ENCODE measurements at places on chromosomes 6 and 20. TPM values are rescaled to one million over a fixed set of nuclear protein-coding genes. Genes with fewer than 3 reads are reported as not detected.

- no peak for DNase-seq
These were observed 213.2 kb upstream of the NT5E start for GRCh38 chr6:85236636-85237035.

GRCh38 chr6:84872996-84873723 is 108.8 kb upstream of the TBX18 start:
- no peak for DNase-seq

- DNase-seq = peak; percentile 17
These were observed 40.6 kb downstream of the TOX2 start for GRCh38 chr20:43955062-43955749.

The SSTR4 gene
- total RNA-seq = 0.15 TPM

DNA sequence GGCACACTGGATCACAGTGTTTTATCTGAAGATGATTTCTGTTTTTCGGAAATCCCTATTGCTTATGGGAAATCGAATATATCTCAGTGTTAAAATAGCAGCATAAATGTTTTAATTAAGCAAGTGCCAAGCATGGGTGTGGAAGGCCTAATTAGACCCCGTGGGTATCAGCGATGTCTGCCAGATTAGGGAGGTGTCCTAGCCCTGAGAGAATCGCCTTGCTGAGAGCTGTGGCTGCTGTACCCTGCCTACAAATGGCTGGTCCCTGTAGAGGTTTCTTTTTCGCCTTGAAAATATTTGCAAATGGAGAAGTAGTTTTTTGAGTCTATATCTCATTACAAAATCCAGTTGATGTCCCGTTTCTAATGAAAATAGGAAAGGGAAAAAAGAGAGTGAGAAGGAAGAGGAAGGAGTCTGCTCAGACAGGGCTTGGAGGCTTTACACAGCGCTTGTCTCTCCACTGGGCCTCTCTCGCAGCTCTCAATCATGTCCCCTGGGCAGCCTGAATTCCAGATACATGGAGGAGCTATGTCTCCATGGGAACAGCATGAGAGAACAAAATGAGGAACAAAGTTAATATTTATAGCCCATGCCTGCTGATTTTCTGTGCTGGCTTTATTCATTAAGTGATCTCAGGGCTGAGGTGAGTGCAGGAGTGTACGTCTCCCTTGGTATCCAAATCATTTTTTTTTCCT is 35.2 kb upstream of the BCLAF1 start:
- no peak for DNase-seq

The HSPA1A gene
- total RNA-seq = 340 TPM

GRCh38 chr6:71028236-71028876 is 71.5 kb upstream of the B3GAT2 start:
- DNase-seq = no peak

Measured in ovary (tissue), 10 donors.